T-cell (primary cell): ENCODE measurements at places on chromosomes 1 and 21.

DNA sequence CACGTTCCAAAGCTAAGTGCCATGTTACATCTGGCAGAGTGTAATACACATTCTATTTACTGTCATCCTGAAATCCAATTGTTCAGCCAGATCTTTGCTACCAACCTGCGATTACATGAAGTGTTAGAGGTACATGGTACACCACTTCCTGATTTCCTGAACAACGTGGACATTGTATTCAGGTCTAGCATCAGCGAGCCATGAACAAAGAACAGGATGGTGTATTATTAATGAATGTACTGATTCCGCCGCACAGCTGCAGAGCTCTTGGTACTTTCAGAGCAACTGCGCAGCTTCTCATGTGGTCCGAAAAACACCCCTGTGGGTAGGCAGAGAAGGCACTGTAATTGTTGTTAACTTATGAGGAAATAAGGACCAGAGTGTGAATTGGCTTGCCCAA, 511.4 kb downstream of the AJAP1 start:
- no peak for DNase-seq

DNA sequence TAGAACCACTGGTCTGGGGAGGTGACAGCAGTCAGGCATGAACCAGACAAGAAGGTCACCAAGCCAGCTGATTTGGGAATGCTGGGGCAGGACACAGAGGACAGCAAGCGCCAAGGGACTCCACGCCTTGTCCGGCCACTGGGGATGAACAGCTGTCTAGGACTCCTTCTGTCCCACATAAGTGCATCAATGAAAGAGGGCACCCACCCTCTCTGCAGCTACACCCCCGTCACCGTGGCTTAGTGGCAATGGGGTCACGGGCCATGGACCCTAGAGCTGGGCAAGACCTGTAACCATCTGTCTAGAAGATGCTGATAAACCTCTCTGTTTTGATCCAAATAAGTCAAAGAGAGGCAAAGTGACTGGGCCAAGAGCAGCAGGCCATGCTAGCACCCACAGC, 16.8 kb downstream of the UBE2G2 start:
- DNase-seq = no peak

- no peak for DNase-seq
These were observed 17.1 kb downstream of the RGL1 start for GRCh38 chr1:183821889-183822611.

GRCh38 chr21:14850394-14850793, 214.4 kb downstream of the NRIP1 start:
- DNase-seq = no peak

GRCh38 chr1:81129366-81129765, 671.4 kb upstream of the ADGRL2 start:
- DNase-seq = no peak

DNA sequence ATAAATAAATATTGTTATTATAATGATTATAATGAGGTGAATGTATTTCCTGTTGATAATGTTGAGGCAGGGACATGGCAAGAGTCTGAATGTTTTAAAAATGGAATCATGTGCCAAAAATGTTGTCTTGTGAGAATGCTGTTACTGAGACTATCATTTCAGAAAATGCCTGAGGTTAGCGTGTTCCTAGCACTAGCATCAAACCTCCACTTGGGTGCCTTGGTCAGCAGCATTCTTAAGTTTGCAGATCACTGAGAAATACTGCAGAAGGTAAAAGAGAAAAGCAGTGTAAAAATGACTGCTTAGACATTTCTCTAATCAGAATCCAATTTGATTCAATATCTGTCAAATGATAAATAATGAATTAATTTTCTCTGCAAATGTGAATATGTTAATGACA, 50.8 kb downstream of the OLFM3 start:
- DNase-seq = no peak

GRCh38 chr1:15022048-15022447, 131.5 kb upstream of the TMEM51 start:
- no peak for DNase-seq

GRCh38 chr1:220221670-220222069, 50.6 kb downstream of the RAB3GAP2 start:
- no peak for DNase-seq

DNA sequence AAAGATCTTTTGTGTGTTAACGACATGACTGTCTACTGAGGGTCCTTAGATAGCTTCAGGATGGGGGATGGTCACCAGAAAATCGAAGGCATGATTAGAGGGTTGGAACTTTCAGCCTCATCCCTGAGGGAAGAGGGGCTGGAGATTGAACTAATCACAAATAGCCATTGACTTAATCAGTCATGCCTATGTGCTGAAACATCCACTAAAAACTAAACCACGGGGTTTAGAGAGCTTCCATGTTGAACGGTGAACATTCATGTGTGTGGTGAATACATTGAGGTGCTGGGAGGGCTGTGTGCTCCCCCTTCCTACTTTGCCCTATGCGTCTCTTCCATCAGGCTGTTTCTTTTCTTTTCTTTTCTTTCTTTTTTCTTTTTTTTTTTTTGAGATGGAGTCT, 17.0 kb downstream of the RBP7 start:
- no peak for DNase-seq

DNA sequence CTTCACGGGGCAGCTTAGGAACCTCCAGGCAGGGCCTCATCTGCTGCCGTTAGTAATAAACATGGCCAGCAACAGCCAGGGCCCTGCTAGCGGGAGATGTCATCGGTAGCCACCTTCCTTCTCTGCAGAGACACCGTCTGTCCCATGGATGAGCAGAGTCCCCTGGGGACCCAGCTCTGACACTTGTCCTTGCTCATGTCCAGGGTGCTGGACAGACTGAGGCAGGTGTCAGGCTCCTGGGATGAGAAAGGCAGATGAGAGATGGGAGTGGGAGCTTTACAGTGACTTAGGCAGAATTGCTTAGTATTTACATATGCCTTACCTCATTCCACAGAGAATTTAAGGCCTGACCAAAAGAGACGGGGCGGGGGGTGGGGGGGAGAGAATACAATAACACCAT, 25.0 kb downstream of the CAPN2 start:
- DNase-seq = no peak
